ENCODE measurements at places on chromosomes 4 and X. TPM values are rescaled to one million over a fixed set of nuclear protein-coding genes. Genes with fewer than 3 reads are reported as not detected.

DNA sequence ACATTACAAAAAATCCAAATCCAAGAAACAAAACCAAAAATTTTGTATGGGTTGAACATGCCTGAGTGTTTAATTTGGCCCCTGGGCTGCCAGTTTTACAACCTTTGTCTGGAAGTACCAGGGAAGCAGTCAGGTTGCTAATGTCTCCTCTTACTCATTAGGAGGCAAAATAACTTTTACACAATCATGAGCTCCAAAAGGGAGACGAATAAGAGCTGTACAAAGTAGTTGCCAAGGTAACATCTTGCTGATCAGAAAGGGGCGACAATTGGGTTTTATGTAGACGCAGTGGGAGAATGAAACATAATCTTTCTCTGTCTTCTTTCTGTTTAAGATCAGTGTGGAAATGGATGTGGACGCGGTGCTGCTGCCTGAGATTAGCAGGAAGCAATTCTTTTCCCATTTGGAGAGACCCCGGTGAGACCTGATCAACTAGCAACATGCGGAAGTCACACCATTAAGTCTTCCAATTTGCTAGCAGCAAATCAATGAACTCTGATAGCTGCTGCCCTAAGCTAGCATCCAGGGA is 90.7 kb upstream of the IGFBP7 start:
- H3K36me3 ChIP-seq: no peaks in the 10 kb centered on the region
- no peaks in the 10 kb centered on the region for H3K4me1 ChIP-seq
- no peak for DNase-seq
- H3K4me3 ChIP-seq: no peak overlapping the region

- H3K4me1 ChIP-seq: peaks cover 4% of the 10 kb centered on the region
- H3K27ac ChIP-seq: no peak overlapping the region
- no peaks in the 10 kb centered on the region for H3K27me3 ChIP-seq
Measured at GRCh38 chr4:158786955-158787354, 18.1 kb downstream of the FNIP2 start.

NWD2 gene
- not detected for total RNA-seq

TCEANC gene
- total RNA-seq: 3.4 TPM

NCAPG gene
- total RNA-seq: 52.1 TPM

COL4A5 gene
- total RNA-seq: not detected

LNX1 gene
- not detected for total RNA-seq

- no peak within 1 kb of the TSS for H3K27ac ChIP-seq
- peaks cover 5% of the 10 kb centered on the region for H3K27me3 ChIP-seq
- no peak within 1 kb of the TSS for H3K4me3 ChIP-seq
- no peaks in the 10 kb centered on the region for H3K4me1 ChIP-seq
Measured at GRCh38 chr4:24912252-24913118, at the start of gene CCDC149. TSS of gene CCDC149 (minus strand) at chr4:24913042. CDS start at chr4:24912864, 178 bp downstream.

DNA sequence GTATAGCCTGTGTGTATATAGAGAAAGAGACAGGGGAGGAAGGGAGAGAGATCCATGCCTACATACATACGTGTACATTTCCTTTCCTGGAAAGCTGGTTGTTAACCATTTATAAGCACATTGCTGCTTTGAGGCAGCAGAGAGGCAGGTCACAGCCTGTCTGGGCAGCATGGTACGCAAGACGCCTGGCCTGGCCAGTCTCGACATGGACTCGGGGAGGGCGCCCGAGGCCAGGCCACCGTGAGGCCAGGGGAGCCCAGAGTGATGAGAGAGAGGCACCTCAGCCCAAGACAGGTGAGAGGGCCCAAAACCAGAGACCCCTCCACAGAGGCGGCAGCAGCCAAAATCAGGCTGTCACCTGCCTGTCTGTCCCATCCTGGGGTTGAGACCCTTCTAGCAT is 3.9 kb downstream of the TREX2 start:
- no peak overlapping the region for H3K4me3 ChIP-seq
- no peak for DNase-seq
- no peaks in the 10 kb centered on the region for H3K27me3 ChIP-seq
- no peaks in the 10 kb centered on the region for H3K4me1 ChIP-seq
- H3K36me3 ChIP-seq: no peaks in the 10 kb centered on the region

GRCh38 chrX:72394518-72395170 is 88.9 kb upstream of the CITED1 start:
- H3K27ac ChIP-seq: no peak overlapping the region
- no peak overlapping the region for H3K4me3 ChIP-seq
- no peaks in the 10 kb centered on the region for H3K27me3 ChIP-seq
- no peaks in the 10 kb centered on the region for H3K36me3 ChIP-seq
- DNase-seq: no peak
- H3K4me1 ChIP-seq: no peaks in the 10 kb centered on the region

NHSL2 gene
- total RNA-seq: 0.51 TPM

DNA sequence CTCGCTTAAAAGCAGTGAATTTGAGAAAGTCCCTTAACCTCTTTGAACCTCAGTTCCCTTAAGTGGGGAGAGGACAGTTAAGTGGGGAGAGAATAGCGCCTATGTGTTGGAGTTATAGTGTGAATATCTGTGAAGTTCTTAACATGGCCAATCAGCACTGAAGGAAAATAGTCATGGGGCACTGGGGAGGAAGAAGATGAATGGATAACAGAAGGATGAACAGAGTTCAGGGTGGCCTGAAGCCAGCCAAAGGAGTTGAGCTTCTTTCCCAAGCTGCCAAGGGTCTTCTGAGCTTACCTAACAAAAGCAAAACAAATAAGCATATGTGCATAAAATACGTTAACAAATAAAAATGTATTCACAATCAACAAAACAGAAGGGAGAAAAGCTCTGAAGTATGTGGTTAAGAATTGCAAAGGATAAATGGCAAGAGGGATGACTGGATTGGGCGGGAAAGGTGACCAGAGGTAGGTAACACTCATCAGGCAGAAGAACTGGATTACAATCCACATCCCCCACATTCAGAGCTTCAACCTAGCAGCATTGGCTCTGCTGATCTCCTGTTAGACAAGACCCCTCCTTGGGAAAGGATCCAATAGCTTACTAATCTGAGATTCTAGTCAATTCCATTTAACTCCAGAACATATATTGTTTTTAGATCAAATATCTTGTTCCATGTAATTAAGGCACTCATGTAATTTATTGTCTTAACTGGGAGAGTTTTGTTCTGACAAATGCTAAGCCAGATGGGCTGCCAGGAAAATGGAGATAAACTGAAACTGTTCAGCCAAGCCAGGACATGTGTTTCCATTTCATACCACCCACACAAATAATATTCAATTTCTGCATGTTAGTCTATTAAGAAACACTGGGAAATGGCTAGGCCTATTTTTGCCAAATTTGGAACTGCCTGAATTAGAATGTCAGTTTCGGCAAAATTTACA is 221.2 kb downstream of the LDB2 start:
- no peaks in the 10 kb centered on the region for H3K4me1 ChIP-seq
- H3K27me3 ChIP-seq: no peaks in the 10 kb centered on the region
- no peaks in the 10 kb centered on the region for H3K36me3 ChIP-seq
- H3K4me3 ChIP-seq: no peak overlapping the region

Data from CD8-positive, alpha-beta memory T cell (primary cell).